T-helper 2 cell treated with Interferon-gamma antibody and Interleukin-4, amounts not matched to agents 5 μg/mL and 100 μg/mL, for 36 hours (primary cell): ENCODE measurements at places on chromosomes 12 and 14.

DNA sequence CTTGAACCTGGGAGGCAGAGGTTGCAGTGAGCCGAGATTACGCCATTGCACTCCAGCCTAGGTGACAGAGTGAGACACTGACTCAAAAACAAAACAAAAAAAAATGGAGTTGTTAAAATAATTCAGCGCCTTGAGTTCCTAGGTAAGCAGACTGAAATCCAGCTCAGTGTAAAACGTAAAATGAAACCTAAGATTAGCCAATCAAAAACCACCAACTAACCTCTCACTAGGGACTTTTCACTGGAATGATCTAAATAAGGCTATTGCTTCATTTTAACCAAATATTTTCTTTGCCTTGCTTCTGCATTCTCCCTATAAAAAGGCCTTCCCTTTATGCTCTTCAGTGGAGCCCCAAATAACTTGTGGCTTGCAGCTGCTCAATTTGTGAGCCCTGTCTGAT is 91.6 kb upstream of the HIF1A start:
- no peak for DNase-seq

DNA sequence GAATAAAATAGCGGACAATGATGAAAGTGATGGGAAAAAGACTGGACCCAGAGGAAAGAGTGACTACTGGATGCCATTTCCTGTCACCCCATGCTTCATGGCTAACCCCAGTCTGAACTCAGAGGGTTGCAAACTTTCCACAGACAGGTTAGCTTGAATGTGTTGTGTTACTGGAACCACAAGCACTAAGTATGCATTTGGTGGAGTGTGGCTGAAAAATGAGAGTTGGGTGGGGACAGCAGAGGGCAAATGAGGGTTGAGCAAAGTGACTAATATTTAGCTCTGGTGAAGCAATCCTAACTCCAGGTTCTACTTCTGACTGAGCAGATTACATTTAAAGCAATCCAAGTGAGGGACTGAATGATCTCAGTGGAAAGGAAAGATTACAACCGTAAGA is 1.6 kb downstream of the SLC16A7 start:
- peak; percentile 81 for DNase-seq

DNA sequence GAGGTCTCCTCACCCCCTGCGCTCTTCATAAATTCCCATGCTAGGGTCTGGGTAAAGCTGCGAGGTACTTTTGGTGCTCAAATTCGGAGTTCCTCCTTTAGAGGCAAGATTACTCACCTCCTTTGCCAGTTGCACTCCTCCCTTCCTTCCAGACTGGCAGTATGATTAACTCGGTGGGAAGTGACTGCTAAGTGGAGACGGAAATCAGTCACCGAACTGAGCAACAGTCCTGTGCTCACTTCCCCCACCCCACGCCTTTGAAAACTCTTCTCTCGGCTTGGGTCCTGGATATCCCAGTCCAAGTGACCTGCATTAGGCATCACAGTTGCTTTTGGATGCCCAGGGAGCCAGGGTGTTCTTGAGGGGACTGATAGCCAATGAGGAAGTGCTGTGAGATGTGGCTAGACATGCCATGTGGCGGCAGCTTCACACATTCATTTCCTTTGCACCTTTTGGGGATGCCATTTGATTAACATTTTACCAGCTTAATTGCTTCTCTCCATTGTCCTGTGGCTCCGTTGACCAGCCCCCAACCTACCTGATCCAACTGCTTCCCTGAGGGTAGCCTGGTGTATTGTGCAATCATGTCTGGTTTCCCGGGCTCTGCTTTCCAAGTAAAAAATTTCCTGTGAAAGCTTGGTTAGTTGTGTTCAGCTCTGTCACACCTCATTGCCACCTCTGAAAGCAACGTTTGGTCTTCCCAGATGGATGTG is 840 bp downstream of the PNP start:
- peak; percentile 62 for DNase-seq

DNA sequence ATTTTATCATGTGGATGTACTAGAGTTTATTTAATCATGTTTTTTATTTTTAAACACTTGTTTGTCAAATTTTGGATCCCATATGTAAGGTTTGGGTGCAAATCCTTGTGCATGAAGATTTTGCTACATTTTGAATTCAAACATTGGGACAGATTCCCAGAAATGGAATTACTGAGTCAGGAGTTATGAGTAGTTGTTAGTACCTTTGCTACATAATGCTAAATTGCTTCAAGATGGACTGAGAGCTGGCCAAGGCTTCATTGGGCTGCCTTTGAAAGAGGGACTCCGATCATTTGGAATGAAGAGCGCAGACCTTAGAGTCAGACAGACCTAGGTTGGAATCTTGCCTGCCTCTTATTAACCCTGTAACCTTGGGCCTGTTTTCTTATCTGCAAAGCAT is 154.9 kb upstream of the PWP1 start:
- no peak for DNase-seq

DNA sequence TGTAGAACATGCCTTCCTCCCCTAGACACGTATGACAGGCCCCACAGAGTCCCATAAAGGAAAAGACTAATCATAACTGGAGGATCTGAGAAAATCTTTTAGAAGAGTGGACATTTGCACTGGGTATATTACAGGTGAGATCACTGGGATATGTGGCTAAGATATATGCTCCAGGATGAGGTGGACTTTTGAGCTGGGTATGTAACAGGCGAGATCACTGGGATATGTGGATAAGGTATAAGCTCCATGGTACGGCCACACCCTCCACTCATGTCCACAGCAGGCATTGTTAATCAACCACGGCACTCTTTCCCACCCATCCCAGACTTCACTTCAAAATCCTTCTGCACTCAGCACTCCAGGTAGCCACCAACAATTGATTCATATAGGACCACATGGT is 34.1 kb downstream of the CLMN start:
- DNase-seq, result no peak

DNA sequence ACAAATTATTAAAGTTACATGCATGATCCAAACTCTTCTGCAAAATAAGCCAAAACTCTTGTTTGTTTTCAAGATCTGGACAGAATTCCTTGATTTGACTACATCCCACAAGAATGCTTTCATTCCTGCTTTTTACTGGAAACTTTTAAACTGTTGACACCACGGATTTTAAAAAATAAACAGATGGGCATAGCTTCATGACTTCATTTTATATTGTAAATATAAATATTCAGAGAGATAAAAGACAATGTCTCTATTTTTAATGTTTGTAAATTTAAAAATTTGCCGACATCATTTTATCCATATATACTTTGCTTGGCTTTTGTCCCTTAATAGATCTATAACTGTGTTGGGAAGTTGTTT is 134.3 kb upstream of the DCN start:
- no peak for DNase-seq

DNA sequence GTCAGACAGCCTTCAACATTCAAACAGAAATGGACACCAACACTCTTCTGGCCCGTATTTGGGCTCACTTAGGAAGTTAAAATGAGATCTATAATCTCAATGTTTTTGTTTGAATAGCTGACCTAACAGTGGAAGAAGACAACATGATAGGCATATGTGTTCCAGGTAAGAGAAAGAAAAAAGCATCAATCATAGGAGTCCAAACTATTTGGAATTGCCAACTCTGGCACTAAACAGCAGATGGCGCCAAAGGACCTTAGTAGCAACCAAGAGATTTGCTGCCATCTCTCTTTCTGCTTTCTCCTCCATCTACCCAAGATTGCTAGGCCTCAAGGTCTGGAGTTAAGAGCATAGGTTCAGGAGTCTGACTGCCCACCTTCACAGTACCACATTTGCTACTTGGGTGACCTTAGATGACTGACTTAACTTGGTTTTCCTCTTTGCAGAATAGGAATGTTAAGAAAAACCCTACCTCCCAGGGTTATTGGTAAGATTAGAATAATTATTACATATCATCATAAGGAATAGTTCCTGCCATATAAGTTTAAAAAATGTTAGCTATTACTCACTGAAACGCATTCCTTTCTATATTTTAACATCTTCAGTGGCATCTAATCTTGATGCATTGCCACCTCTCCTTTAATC is 30.2 kb downstream of the PEX5 start:
- peak; percentile 36 for DNase-seq

DNA sequence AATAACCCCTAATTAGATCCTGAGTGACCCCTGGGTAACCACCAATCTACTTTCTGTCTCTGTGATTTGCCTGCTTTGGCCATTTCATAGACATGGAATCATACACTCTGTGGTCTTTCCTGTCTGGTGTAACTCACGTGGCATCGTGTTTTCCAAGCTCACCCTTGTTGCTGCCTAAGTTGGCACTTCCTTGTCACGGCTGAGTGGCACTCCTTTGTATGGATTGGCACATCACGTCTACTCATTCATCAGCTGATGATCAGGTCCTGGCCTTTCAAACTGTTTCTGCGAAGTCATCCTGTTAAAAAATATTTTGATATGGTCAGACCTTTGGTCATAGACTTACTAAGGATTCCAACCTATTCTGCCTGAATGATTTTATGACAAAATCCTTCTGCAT is 87.7 kb downstream of the GLT1D1 start:
- no peak for DNase-seq

GRCh38 chr12:40123496-40123895 is 17.6 kb upstream of the SLC2A13 start:
- DNase-seq, result no peak

DNA sequence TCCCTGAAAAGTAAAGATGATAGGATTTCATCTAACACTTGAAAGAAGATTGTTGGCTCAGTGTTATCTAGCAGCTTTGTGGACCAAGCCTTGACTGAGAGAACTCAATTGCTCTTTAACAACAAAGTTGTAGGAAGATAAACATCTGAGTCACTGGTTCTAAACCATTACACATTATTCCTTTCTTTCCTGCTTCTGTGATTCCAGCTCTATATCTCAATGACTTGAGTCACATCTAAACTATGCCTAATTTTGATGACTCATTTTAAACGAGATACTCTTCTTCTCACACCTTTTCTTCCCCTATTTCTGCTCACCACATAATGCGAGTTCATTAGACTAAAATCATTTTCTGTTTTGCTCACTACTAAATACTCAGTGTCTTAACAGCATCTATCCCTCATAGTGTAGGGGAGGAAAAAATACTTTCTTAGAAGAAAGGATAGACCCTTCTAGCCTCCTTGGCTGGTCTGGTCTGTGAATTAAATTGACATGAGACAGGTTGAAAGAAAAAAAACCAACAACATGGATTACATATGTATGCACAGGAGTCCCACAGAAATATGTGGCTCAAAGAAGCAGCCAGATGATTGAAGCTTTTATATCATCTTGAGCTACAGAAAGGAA is 201.4 kb downstream of the C12orf50 start:
- DNase-seq, result no peak

- DNase-seq, result no peak
Observed at GRCh38 chr12:30754383-30754749, 385 bp downstream of the CAPRIN2 start.

- no peak for DNase-seq
Observed at GRCh38 chr12:91896286-91897024, 249.2 kb downstream of the BTG1 start.

DNA sequence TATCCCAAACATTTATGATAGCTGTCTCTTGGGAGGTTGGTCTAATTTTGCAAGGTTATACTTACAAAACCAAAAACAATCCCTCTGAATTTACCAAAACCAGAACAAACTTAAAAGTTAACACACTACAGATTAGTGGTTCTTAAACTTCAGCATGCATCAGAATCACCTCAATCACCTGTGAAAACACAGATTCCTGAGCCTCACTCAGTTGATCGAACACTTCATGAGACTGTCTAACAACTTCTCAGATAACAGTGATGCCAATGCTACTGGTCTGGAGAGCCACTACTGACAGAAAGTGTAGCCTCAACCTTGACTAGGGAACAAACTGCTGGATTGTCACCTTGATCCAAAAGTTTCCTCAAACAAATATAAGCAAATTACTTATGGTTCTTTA is 44.2 kb downstream of the ATP2B1 start:
- DNase-seq, result no peak

DNA sequence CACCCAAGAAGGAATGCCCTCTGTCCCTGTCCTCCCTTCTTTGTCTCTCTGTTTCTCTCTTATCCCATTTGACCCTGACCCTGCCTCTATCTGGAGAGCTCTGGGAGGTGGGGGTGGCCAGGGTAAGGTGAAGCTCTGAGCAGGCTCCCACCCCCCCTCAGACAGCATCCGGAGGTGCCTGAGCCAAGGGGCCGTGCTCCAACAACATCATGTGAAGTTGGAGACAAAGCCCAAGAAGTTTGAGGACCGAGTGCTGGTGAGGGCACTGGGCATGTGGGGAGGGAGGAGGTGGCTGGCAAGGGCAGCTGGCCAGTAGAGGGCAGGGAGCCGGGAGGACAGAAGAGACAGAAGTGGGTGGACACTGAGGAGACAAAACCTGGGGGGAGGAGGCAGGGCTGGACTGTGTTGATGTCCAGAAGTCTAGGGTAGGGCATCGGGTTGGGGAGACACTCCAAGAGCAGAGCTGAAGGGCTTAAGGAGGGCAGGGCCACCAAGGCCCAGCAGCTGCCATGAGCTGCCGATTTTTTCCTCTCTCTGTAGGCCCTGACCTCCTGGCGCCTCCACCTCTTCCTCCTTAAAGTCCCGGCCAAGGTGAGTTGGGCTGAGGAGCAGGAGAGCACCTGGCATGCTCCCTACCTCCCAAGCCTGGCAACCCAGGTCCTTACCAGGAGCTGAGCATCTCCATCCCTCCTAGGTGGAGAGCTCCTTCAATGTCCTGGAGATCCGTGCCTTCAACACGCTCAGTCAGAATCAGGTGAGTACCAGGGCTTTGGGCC is 1.9 kb downstream of the CARMIL3 start:
- no peak for DNase-seq

DNA sequence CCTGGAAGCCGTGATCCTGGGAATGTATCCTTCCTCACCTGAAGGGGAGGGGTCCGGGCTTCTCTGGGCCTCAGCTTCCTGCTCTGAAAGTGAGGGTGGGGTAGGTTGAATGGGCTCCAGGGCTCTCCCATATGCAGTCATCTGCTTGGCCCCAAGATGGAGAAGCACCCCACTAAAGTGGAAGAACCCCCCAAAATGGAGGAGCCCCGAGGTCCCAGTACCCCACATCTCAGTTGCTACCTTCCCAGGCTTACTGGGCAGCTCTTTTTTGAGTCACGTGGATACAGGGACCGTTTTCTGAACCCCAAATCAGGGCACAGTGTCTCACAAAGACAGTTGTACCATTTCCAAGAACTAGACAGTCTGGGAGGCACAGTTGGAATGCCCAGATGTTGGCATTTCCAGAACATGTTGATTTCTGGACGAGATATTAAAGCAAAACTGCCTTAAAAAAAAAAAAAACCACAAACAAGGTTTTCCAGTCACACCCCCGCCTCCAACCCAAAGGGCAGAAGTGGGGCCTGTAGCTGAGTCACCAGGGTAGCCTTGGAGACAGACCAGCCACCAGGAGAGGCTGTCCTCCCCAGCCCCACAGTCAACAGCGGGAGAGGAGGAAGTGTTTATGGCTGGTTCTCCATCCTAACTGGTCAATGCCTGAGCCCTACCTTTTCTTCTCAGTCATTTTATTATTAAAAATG is 12.1 kb downstream of the VASH1 start:
- DNase-seq, result peak; percentile 29

GRCh38 chr12:6229224-6230218 is 29.3 kb downstream of the CD9 start:
- DNase-seq, result no peak

DNA sequence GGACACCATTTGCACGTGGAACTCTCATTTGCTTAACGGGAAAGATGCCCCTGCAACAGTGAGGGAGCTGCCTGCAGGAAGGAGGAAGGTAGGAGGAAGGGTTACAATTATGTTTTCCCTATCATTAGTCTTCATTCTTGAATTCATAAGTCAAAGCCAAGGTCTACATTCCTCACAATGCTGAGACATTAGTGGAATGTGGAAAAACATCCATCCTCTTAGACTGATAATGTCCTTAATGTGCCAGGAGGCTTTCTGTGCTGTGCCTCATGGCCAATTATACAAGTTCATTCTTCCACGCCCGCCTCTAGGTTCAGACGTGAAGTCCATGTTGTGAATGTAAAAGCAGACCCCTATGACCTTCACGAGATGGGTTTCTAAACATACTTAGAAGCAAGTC is 1212.4 kb upstream of the TMEM132C start:
- no peak for DNase-seq
